ENCODE measurements at places on chromosomes 3 and 15.

DNA sequence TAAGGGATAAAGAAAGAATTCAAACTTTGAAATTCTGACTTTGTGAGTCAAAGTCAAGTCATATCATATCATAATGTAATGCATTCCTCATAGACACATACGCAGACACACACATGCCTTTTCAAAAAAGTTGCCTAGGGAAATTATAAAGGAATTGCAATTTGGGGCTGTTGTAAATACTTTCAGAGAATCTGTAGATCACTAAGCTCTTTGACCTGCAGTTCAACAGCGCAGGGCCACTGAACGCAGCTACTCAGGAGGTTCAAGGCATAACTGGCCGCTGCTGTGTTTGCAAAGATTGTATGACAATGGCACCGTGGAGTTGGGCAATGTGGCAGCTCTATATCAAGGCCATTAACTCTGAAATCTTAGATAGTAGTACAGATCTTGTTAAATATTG, 188.4 kb upstream of the THRB start:
- no peak for DNase-seq

DNA sequence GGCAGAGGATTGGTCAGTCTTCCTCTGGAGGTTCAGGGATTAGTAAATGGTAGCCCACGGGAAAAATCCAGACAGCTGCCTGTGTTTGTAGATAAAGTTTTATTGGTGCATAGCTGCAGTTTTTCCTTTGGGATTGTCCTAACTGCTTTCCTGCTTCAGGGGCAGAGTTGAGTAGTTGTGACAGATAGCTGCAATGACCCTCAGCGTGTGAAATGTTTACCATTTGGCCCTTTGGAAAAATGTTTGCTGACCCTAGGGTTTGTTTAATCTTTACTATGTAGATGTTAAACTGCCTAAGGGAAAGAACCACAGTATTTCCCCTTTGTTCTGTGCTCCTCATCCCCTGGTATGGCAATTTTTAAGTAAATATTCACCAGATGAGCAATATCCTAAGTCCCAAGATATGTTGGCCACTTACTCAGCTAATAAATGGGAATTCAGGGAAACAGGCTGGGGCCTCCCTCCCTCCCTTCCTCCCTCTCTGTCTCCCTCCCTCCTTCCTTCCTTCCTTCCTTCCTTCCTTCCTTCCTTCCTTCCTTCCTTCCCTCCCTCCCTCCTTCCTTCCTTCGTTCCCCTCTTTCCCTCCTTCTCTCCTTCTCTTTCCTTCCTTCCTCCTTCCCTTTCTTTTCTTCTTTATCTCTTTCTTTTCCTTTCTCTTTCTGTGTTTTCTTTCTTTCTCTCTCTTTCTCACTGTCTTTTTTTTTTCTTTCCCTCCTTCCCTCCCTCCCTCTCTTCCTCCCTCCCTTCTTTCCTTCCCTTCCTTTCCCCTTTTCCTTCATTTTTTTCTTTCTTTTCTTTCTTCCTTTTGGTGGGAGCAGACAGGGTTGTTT, 234.6 kb upstream of the BHLHE40 start:
- DNase-seq: no peak

- DNase-seq: no peak
Measured at GRCh38 chr15:85063088-85063487, 81.4 kb downstream of the PDE8A start.

- DNase-seq: no peak
Measured at GRCh38 chr3:97610626-97611025, 153.9 kb upstream of the ARL6 start.

GRCh38 chr3:28590860-28591259, 242.2 kb upstream of the AZI2 start:
- DNase-seq: no peak

- DNase-seq: no peak
Measured at GRCh38 chr3:189262746-189263145, 91.0 kb downstream of the TPRG1 start.
